Stimulated activated naive CD8-positive, alpha-beta T cell treated with anti-CD3 and anti-CD28 coated beads, Interleukin-15, amount 100 ng/mL, for 72 hours (primary cell): ENCODE measurements at places on chromosomes 12 and 14.

DNA sequence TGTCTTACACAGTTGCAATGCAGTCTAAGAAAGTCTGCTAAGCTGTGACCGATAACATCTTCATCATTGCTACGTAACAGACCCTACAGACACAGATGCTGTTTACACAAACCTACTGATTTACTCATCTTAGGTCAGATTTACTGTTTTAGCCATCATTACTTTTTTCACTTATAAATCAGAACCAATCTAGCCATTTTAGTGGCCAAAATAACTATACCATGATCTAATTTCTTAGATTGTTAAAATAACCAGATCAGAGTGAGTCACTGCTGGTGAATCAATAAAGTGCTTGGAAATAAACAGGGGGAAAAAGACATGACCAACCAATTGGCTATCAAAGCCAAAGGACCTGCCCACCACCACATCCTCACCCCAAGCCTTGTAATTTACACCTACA, 57.0 kb upstream of the FOXN3 start:
- no peak for DNase-seq

GRCh38 chr12:90979951-90980350, 24.8 kb downstream of the EPYC start:
- DNase-seq: no peak

- DNase-seq: no peak
Observed at GRCh38 chr12:67792185-67792584, 143.6 kb downstream of the DYRK2 start.

DNA sequence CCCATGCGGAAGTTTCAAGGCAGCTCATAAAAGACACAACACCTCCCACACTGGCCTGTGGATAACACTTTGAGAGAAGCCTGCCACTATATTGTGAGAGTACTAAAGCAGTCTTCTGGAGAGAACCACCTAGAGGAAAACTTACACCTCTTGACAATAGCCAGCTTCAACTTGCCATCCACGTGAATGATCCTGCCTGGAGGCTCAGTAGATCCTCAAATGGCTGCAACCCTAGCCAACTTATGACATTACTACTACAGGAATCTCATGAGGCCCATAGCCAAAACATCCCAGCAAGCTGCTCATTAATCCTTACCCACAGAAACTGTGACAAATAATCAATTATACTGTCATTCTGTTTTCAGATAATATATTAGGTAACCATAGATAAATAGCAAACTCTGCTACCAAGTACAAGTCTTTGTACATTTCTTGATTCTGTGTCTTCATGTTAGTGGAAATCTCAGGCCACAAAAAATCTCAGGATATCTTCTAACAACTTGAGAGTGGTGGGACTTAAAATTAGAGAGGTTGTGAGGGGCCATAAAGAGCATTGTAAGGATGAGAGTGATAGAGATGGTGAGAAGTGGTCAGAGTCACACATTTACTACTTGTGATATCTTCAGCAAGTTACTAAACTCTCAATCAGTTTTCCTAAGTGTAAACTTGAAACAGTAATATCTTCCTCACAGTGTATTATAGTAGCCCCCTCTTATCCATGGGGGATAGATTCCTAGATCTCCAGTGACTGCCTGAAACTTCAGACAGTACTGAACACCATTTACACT, 368.0 kb downstream of the C12orf50 start:
- DNase-seq: no peak

GRCh38 chr12:75710361-75711069, 199.1 kb upstream of the KRR1 start:
- DNase-seq: no peak
